ENCODE measurements at places on chromosomes 11 and 22.

GRCh38 chr22:49392841-49393510, 434.7 kb downstream of the BRD1 start:
- no peak for DNase-seq

DNA sequence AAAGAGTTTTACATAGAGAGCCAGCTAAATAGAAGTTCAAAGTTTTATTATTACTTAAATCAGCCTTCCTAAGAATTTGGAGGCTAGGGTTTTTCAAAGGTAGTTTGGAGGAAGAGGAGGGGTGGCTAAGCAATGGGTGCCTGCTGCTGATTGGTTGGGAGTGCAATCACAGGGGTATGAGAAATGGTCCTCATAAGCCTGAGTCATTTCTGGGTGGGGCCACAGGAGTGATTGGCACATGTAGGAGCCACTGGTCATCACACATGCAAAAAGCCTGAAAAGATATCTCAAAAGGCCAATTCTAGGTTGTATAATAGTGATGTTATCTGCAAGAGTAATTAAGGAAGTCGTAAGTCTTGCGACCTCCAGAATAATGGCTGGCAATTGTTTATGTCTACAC, 12.9 kb downstream of the OR51L1 start:
- no peak for DNase-seq

DNA sequence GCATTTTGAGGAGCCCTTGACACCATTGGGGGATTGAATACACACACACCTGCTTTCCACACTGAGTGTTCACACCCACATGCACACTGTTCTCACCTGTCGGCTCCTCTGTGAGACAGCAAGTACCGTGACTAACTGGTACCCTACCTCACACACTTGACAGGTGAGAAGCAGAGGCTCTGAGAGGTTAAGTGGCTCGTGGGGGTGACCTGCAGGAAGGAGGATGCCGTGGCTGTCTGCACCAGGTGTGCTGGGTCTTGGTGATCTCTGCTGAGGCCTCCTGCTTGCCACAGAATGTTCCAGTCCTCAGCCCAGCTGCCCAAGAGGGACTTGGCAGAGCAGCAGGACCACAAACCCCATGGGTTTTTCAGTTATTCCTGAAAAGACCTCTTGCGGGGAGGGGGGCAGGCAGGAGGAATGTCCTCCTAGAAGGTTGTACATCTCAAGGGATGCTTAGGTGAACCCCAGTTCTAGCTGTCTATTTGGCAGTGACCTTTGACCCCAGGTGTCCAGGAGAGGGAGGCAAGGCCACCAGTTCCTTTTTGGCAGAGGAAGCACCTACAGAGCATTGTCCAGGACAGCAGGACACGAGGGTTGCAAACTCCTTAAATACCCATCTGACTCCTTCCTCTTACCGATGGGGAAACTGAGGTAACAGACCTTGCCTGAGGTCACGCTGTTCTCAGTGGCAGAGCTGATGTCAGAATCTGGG, 66.0 kb downstream of the SHISAL1 start:
- DNase-seq: no peak

- no peak for DNase-seq
Observed at GRCh38 chr11:29801561-29801960, 215.3 kb downstream of the KCNA4 start.

All from NCI-H2107 (cell line).